HTR-8/SVneo (cell line): ENCODE measurements at places on chromosomes 1 and 21.

GRCh38 chr1:53860967-53861411, 22.9 kb upstream of the NDC1 start:
- DNase-seq, result peak; percentile 52

GRCh38 chr1:1797731-1798341, 19.6 kb upstream of the NADK start:
- no peak for DNase-seq

- no peak for DNase-seq
Observed at GRCh38 chr1:168520052-168520751, 23.6 kb downstream of the XCL2 start.

DNA sequence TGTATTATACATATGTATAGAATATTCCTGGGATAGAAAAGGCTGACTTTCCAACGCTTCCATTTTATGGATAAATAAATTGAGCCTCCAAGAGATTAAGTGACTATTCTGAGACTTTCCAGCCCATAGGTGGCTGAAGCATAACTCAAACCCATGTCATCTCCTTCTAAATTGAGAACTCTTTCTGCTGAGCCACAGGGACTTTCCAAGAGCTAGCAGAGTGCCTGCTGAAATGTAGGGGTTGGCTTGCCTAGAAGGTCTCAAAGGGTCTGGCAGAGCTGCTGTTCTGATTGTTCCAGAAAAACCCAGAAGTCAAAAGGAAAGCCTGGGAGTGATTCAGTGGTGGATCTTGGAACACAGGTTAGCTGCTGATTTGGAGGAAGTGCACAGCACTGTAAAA, 146.4 kb upstream of the BEND5 start:
- no peak for DNase-seq

GRCh38 chr1:34166191-34166624, 1.2 kb upstream of the CSMD2 start:
- no peak for DNase-seq

- DNase-seq, result peak; percentile 87
Observed at GRCh38 chr1:10960411-10961299, 51.8 kb upstream of the TARDBP start.

- no peak for DNase-seq
Observed at GRCh38 chr1:96364576-96364975, 357.0 kb upstream of the PTBP2 start.

GRCh38 chr1:112369392-112370285, 26.4 kb upstream of the CTTNBP2NL start:
- peak; percentile 60 for DNase-seq

DNA sequence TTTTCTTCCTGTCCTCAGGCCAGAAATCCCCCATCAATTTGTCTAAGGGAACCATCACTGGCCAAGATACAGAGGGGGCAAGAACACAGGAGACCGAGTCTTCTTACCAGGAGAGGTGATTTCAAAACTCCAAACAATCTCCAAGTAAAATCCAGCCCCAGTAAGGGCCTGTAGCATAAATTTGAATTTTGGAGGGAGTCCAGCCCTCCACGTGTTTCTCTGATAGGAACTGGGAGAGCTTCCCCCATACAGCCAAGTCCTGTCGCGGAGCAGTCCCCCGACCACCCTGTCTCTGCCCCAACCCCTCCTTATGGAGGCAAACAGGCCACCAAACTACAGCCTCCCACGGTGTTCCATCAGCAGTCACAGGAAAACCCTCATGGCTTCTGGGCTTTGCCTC, 32.4 kb upstream of the GPR157 start:
- no peak for DNase-seq

DNA sequence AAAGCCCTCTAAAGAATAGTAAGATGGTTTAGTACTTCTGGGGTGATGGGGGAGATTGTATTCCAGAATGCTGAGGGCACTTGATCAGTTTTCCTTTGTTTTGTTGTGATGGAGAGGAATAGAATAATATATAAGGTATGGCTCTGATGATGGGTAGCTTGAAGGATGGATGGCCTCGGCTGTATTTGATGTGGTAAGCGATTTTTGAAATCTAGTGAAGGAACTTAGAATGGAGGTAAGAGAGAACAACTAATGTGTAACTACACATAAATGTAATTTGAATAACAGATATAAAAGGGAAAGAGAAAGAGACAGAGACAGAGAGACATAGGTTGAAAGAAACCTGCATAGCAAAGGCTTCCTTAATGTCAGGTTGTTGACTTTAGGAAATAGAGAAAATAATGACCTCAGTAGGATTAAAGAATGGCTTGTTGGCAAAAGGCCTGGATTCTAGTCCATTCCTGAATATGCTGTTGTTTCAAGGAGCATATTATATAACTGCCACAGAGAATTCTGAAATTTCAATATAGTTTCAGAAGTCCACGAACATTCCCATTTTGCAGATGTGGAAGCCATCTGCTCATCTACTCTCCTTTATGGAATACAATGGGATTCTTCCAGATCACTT, 58.7 kb downstream of the NIBAN1 start:
- DNase-seq, result no peak

- DNase-seq, result no peak
Observed at GRCh38 chr1:205645519-205645918, 13.7 kb upstream of the ELK4 start.

DNA sequence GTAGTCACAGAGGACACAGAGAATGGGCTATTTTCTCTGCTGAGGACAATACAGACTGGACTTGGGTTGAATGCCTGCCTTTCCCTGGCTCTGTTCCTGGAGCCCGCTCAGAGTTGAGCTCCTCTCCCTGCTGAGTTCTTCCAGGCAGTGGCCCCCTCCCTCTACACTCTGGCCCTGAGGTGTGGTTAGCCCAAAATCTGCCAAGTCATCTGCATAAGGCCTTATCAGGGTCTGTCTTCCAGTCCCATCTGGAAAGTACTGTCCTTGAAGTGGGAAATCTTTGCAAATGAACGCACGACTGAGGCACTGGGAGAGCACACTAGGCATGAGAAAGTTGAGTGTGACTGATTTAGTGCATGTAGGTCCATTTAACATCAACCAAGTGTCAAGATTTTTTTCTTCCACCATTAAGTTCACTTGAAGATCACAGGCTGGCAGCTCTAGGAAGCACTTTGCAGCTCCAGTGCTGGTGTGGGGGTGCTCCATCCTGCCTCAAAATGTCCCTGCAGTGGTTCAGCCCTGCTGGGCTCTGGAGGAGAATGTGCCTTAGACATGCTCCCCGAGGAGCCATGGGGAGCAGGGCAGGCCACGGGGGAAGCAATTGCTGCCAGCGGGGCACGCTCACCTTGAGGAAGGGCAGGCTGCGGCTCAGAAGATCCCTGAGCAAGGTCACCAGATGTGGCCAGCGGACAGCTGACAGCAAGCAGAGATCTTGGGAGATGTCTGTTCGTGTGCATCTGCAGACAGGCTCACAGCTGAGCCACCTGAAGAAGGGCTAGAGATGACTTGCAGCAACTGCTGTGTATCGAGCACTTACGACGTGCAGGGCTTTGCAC, 41.5 kb downstream of the IER5 start:
- no peak for DNase-seq

- DNase-seq, result no peak
Observed at GRCh38 chr21:41365377-41366107, 3.7 kb downstream of the MX2 start.

- no peak for DNase-seq
Observed at GRCh38 chr1:82388679-82389078, 587.9 kb downstream of the ADGRL2 start.

DNA sequence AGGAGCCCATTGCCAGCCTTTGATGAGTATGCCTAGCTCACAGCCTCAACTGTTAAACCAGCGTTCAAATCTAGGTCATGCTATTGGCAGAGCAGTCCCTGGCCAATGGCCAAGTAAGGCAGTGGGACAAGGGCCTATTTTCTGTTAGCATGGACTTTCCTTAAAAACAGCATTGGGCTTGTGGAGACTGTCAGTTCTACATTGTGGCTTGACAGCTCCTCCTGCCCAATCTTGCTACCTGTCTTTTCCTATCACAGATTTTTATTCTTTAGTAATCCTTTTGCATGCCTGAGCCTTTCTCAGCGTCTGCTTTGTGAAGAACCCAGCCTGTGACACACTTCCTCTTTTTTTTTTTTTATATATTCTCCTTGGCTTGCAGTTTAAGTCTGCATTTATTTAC, 56.4 kb downstream of the DIP2A start:
- DNase-seq, result no peak

- DNase-seq, result no peak
Observed at GRCh38 chr1:69252696-69253095, 315.0 kb upstream of the LRRC7 start.

- DNase-seq, result no peak
Observed at GRCh38 chr1:234775477-234776246, 165.7 kb upstream of the IRF2BP2 start.

- no peak for DNase-seq
Observed at GRCh38 chr1:117719004-117719403, 113.2 kb downstream of the TENT5C start.

DNA sequence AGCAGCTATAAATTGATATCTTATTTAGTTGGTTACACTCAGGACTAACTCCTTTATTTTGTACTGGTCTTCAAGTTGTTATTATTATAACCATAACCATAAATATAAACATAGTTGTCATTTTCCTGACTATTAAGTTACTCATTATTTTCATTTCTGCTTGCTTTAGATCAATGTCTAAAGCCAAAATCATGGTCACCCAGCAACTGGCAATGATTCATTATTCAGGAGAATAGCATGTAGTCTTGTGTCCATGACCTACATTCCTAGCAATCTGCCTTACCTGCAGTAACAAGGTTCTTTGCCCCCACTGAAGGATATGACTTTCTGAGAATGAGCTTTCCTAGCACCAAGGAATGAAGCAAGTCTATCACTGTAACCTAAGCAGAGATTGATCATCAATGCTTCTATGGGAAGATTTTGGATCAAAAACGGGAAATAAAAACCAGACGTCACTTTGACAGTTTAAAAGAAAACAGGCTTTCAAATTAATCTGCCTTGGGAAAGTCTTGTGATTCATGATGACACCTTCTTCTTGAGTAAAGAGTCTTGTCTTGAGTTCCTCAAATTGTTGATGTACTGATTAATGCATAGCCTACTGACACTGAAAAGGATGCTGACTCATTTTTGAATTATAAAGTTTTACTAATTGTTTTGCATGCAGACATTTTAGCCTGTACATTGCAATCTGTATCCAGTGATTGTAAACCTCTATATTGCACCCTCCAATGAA, 203.3 kb upstream of the IVNS1ABP start:
- DNase-seq, result no peak

- no peak for DNase-seq
Observed at GRCh38 chr1:66270119-66270812, 263.7 kb upstream of the SGIP1 start.

DNA sequence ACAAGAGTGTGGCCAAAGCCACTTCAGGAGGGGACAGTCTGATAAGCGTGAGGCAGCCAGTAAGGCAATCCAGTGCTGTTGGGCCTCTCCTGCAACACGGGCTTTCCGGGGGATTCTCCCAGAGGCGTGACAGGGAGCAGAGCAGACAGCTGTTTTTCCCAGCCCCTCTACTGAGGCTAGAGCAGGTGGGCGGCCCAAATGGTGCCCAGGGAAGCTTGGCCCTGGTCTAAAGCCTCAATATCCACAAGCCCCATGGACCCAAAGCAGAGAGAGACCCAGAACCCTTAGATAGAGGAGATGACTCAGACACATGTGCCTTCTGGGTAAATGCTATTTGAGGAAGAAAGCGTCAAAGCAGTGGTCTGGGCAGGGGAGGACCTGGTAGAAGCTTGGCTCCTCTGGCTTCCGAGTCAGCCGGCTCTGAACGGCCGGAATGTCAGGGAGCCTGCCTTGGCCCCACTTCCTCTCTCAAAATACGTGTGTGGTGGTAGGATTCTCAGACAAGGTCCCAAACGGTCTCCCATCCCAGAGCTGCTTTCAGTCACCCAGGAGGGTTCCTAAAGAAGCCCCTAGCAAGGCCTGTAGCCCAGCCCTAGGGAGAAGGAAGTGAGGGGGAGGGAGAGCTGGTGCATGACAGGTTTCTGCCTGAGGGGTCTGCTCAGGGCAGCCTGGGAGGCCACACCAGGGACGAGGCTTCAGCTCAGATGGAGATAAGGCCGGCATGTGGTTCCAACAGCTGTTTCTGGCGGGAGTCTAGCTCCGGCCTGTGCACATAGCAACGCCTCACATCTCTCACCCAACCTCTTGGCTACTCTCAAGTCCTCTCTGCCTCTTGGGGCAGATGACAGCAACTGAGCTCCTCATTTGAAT, 28.8 kb downstream of the PIK3C2B start:
- no peak for DNase-seq

- no peak for DNase-seq
Observed at GRCh38 chr1:231550448-231550781, 21.9 kb downstream of the TSNAX start.

- no peak for DNase-seq
Observed at GRCh38 chr21:40422896-40423635, 423.9 kb downstream of the DSCAM start.
